Hypothalamus (tissue), 51 donors: ENCODE measurements at places on chromosomes 2 and 18.

DNA sequence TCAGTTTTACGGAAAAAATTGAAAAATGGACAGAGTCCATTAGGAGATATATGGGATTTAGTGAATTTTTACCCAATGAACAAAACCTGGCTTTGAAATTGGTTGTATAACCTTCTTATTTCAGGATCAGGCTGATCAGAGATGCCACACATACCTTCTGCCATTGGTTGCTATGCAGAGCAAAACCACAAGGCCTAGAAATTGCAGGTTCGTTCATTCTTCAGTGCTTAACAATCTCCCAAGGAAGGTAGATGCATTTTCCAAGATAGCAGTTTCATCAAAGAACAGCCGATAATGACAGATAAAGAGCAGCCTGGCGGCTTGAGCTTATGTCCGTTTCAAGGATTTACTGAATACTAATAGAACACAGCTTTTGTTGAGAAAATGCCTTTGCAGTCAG lies 868.8 kb downstream of the EPHA4 start:
- DNase-seq, result no peak

- DNase-seq, result no peak
Observed at GRCh38 chr2:162013514-162014475, 60.2 kb downstream of the DPP4 start.

DNA sequence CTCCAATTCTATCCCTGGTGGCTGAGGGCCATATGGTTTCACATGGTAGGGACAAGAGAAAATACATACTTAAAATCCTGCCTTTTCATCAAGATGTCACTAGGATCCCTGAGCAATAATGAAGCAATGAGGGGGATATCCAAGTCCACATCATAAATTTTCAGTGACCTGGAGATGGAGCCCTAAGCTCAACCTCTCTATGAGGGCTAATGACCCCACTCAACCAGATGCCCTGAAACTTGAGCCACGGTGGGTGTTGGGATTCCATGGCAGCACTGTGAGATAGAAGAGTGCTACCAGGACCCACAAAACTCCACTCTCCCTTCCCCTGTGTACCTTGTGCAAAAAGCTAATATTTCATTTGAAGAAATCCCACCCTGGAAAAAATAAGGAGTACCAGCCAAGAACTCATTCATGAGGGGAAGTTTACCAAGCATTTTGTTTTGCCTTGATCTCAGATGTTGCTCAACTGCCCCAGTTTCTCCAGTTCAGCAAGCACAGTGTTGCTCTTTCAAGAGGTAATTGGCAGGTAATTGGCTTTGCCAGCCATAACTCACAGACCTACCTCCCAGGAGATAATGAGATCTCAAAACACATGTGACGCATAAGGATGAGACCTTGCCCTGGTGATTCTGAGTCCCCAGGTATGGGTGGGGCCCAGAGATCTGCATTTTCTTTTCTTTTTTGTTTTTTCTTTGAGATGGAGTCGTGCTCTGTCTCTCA lies 51.0 kb upstream of the TTC39C start:
- no peak for DNase-seq

DNA sequence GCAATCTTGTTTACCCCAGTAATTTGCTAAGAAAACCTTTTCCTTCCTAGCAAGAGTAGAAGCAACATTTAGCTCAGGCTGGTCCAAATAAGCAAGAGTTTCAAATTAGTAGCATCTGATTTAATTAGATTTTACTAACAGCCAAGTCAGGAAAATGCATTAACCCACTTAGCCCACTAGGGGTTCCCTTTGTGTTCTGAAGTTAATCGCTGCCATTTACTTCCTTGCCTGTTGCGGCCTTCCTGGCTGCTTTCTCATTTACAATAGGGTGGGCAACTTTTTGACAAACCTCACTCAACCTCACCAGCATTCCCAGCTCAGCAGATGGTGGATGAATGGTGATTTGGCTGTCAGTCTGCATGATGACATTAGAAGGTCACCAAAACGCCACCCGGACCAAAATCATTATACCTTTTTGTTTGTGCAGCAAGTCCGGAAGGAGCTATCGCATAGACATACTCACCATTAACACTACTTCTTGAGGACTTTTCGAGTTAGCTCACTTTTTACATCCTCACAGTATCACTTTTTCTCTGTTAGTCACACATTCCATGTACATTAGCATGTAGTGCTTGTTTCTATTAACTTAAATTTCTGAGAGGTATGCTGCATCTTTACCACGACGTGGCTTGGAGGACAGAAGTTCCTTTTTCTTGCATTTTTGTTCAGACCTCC lies 101.5 kb upstream of the SETBP1 start:
- no peak for DNase-seq

DNA sequence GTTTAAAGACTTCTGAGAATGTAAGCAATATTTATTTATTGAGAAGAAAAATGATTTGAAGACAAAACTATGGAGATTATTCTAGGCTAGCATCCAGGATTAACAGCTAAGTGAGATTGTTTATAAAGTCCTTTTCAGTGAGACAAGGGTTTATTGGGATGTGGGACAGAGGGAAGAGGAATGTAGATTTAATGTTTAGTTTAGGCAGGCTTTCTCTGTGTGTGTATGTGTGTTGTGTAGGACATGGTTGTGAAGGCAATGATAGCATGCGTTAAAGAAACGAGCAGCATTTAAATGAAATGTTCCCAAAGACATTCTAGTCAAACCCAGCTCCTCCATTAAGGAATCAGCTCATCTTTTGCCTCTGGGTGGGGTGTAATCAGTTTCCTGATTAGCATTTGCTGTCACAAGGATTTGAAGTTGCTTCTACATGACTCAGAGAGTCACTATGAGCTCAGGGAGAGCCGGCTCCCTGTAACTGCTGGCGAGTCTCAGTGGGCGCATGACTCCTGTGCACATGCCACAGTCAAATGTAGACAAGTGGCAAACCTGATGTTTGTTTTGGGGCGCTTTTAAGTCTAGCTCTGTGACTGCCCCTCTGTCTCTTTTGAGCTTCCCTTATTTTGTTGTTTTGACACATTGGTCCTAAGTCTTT lies 442.2 kb upstream of the CELF4 start:
- no peak for DNase-seq

DNA sequence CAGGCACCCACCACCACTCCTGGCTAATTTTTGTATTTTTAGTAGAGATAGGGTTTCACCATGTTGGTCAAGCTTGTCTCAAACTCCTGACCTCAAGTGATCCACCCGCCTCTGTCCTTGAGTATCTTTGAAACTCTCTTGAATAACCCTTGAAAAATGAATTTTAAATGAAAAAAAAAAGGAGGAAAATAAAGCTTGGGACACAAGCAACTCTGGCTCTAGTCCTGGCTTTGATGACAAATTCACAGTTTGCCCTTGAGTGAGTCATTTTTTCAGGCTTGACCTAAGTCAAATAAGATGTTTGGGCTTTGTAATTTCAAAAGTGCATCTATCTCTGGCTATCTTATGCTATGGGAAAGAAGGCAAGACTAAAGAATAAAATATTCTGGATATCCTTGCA lies 79.0 kb upstream of the TRIB2 start:
- no peak for DNase-seq

GRCh38 chr2:168633200-168633599 lies 169.2 kb upstream of the NOSTRIN start:
- no peak for DNase-seq

DNA sequence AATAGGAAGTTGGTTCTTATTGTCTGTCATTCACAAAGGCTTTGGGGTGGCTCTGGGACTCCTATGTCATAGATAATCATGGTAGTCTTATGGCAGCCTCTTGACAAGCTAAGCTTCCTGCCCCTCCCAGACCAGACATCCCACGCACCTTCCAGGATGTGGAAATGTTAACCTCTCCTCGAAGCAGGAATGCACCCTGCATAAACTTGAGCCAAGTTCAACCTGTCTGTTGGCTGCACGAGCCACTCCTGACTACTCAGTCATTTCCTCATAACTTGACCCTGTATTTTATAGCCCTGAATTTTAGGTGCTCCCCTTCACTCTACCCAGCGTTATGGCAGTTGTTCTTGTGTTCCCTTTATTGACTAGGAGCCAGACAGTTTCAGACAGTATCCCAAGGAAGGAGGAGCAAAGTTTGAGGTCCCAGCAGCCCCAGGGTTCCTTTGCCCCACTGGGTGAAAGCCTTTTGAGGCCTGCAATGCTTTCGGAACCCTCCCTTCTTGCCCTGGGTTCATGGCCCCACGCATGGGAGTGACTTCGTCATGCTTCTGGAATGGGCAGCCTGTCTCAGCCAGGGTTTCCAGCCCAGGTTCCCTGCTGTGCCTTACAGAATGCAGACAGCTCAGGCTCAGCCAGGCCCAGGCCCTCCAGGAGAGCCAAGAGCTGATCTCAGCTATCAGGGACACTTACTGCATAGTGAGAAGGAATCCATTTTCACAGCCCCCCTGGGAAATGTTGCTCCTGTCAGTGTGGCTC lies 15.6 kb upstream of the INO80C start:
- no peak for DNase-seq

GRCh38 chr2:150716186-150716585 lies 228.7 kb upstream of the RND3 start:
- DNase-seq, result no peak

GRCh38 chr2:169640104-169640503 lies 54.1 kb downstream of the CFAP210 start:
- no peak for DNase-seq

- no peak for DNase-seq
Observed at GRCh38 chr2:78065366-78065765, 543.2 kb upstream of the LRRTM4 start.

DNA sequence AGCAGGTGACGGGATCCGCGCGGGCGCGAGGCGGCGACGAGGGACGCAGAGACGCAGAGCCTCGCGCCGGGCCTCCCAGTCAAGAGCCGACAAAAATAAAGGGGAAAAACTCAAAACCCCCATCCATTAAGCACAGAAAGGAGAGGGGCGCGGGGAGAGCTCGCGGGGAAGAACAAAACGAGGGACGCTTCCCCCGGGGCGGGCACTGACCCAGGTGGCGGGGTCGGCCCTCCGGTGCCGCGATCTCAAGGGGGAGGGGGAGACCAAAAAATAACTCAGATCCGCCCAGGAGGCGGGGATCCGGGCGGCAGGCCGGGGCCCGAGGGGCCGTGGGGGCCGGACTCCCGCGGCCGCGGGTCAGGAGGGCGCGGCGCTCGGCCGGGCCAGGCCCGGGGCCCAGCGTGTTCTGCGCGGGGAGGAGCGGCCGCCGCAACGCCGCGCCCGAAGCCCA lies 597 bp downstream of the RNF103 start:
- DNase-seq, result no peak

GRCh38 chr2:160326786-160327185 lies 126.7 kb upstream of the ITGB6 start:
- DNase-seq, result no peak

DNA sequence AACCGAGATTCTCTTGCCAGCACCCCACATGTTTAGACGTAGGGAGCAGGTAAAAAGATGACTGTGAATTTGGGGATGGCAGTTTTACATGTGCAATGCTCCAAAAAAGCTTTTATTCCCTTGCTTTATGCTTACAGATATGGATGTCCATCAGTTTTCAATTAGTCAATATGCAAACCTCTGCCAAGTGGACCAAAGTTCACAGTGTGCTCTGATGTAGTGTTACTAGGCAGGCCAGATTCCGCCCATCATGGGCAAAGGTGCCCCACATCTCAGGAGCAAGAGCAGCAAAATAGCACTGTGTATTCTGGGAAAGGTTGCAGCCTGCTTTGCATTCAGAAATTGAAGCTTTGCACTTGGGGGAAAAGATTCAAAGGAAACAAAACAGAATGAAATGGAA lies 329.7 kb upstream of the ZEB2 start:
- peak; percentile 2 for DNase-seq
